ENCODE measurements at places on chromosomes 5 and 9.

GRCh38 chr5:73374520-73375190 is 73.9 kb downstream of the FOXD1 start:
- DNase-seq, result no peak

- no peak for DNase-seq
Observed at GRCh38 chr9:99811598-99812383, 9.9 kb upstream of the NR4A3 start.

- no peak for DNase-seq
Observed at GRCh38 chr5:180093241-180093640, 21.7 kb upstream of the RNF130 start.

GRCh38 chr9:134152022-134152448 is 12.3 kb downstream of the RNU6ATAC start:
- peak; percentile 27 for DNase-seq

DNA sequence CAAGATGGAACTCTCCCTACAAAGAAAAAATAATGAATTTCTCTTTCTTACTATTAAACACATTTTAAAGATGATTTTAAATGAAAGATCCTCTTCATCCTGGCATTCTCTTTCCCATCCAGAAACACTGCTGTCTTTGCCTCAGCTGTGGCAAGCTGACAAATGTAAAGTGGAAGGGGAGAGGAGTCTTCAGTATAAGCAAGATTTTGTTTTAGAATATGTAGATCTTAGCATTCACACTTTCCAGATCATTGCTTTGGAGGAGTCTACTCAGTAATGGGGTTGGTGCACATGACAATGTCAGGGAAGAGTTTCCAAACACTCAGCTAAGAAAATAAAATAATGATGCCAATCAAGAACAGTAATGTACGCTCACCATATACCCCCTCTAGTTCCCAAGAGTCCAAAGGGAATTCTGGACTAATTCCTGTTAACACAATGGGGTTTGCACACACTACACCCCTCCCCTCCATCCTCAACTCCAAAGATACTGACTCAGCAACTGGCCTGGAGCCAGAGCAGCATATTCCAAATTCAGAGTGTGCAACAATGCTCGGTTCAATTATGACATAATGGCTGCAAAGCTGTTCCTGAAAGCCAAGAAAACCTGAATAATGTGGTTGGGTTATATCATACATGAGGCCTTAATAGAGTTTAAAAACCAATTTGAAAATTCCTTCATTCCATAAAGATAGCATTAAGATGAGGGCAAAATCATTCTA is 4.6 kb downstream of the C5orf63 start:
- peak; percentile 32 for DNase-seq

GRCh38 chr5:51271261-51271660 is 112.0 kb upstream of the ISL1 start:
- DNase-seq, result no peak

DNA sequence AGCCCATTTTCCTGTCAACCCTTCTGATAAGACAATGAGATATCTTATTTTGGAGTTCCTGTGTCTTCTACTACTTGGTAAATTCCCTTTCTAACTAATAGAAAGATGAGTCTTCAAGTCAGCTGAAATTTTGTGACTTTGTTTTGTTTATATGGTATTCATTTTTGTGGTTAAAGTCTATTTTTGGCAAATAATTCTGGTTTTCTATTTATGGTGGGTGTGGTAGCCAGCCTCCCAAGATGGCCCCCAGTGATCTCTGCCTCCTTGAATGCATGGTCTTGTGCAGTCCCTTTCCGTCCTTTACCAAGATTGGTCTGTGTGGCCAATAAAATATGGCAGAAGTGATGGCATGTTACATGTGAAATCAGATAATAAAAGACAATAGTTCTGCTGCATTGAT is 91.5 kb downstream of the NR3C1 start:
- DNase-seq, result no peak

DNA sequence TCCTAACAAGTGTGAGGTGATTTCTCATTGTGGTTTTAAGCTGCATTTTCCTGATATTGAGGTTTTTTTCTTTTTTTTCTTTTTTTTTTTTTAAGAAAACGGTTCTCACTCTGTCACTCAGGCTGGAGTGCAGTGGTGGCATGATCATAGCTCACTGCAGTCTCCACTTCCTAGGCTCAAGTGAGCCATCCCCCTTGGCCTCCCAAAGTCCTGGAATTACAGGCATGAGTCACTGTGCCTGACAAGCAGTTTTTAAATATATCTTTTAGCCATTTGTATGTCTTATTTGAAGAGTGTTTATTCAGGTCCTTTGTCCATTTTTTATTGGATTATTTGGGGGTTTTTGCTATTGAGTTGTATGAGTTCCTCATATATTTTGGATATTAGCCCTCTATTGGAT is 53.8 kb downstream of the GCNT1 start:
- no peak for DNase-seq

- DNase-seq, result no peak
Observed at GRCh38 chr9:22657713-22658112, 211.1 kb downstream of the DMRTA1 start.

Data from left ventricle myocardium superior (tissue), 1 donor.